ENCODE measurements at places on chromosomes 2 and 18.

DNA sequence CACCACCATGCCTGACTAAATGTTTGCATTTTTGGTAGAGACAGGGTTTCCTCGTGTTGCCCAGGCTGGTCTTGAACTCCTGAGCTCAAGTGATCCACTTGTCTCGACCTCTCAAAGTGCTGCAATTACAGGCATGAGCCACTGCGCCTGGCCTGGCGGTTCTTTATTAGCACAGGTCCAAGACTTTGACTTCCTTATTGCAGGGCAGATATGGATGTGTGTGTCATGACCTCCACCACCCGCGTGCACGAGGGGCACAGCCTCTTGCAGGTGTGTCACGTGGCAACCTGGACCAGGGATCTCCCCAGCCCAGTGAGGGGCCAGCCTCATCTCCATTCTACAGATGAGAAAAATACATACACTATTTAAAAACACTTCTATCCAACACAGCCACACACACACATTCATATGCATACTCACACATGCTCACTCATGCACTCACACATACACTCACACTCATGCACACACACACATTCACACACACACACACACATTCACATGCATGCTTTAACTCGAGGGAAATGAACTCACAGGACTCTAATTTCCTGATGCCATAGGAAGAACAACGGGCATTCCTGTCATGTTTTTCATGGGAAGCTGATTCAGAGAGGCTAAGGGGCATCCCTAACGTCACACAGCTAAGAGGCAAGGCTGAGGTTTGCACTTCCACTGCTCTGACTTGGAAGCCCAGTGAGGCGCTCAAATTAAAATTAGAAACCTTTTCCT is 38.8 kb downstream of the RRM2 start:
- no peaks in the 10 kb centered on the region for H3K27me3 ChIP-seq
- H3K4me1 ChIP-seq = peaks cover 17% of the 10 kb centered on the region
- no peak for DNase-seq
- H3K36me3 ChIP-seq = peaks cover 34% of the 10 kb centered on the region
- no peak overlapping the region for H3K27ac ChIP-seq

- peaks cover 44% of the 10 kb centered on the region for H3K27me3 ChIP-seq
- no peak overlapping the region for H3K4me3 ChIP-seq
- H3K36me3 ChIP-seq = no peaks in the 10 kb centered on the region
- no peak overlapping the region for H3K27ac ChIP-seq
- DNase-seq = no peak
These were observed 81.6 kb downstream of the CDK15 start for GRCh38 chr2:201887773-201888425.

- H3K4me1 ChIP-seq = peaks cover 37% of the 10 kb centered on the region
- H3K4me3 ChIP-seq = peak overlapping the region; percentile 69
- H3K27me3 ChIP-seq = peaks cover 17% of the 10 kb centered on the region
- no peaks in the 10 kb centered on the region for H3K36me3 ChIP-seq
- no peak for DNase-seq
These were observed 25.0 kb downstream of the CREG2 start for GRCh38 chr2:101362316-101362715.

DNA sequence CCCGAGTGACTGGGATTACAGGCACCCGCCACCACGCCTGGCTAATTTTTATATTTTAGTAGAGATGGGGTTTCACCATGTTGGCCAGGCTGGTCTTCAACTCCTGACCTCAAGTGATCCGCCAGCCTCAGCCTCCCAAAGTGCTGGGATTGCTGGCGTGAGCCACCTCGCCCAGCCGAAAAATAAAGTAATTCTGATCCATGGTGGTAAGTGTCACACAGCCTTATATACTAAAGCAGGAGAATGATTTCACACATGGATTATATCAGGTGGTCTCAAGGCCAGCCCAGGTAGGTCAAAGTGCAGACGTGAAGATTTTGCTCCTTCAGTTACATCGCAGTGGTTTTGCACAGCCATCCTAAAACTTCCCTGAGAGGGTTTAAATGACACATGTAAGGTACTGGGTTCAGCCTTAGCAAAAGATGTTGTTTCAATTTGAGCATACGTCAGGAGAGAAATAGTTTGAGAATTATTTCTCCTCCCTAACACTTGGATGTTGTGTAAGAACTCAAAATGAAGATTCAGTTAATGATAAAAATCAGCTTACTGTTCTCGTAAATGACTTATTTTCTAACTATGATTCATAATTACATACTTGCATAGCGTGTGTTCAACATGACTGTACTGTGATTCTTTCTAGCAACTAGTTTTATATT is 93.0 kb upstream of the SLC39A10 start:
- H3K27me3 ChIP-seq = no peaks in the 10 kb centered on the region
- peaks cover 2% of the 10 kb centered on the region for H3K36me3 ChIP-seq
- DNase-seq = peak; percentile 62
- peaks cover 45% of the 10 kb centered on the region for H3K4me1 ChIP-seq

DNA sequence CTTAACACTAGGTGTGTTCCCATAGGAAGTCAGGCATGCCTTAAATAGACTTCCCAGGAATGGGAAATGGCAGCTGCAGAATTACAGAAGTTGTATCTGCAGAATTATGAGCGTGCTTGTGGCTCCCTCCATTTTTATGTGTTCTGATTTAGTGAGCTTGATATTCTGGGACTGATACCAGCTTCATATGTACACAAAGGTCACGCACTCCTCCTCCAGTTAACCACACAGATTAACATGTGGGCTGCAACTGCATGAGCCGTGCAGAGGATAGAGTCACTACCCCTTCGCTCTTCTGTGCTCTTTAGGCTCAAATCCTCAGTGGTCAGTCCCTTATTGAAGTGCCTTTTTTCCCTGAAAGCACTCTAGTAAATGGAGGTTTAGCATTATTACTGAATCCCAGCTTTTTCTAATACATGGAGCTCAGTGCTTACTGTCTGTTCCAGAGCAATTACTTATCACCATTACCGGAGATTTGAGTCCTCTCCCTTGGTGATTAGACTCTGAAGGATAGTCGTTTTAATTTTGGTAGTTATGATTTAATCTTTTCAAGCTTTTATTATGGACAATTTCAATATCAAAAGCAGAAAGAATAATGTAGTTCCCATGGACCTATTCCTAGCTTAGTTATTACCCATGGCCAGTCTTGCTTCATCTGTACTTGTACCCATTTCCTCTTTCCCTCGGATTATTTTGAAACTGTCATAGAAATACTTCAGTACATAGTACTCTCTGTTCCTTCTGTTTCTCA is 238.3 kb downstream of the PRKCE start:
- H3K27ac ChIP-seq = no peak overlapping the region
- no peak for DNase-seq
- H3K27me3 ChIP-seq = no peaks in the 10 kb centered on the region
- H3K4me1 ChIP-seq = peaks cover 36% of the 10 kb centered on the region

GRCh38 chr2:22826703-22827102 is 558.3 kb upstream of the KLHL29 start:
- no peaks in the 10 kb centered on the region for H3K27me3 ChIP-seq
- H3K4me3 ChIP-seq = no peak overlapping the region
- no peak for DNase-seq
- no peaks in the 10 kb centered on the region for H3K36me3 ChIP-seq

DNA sequence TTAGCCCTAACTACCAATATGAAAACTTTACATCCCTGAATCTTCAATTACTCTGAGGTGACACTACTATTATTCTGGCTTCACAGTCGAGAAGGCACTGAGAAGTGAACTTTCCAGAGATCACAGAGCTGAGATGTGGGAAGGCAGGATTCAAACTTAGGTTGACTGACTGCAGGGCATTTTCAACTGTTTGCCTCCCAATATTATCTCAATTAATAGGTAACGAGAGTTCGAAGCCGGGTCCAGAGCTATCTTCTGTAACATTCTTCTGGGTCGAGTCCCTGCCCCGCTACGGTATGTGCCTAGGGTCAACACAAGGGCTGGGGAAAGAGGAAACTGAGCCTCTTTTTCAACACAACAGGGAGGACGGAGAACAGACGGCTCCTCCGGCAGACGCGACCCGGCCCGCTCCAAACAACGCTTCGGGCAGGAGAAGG is 740 bp downstream of the CHMP3 start:
- peak overlapping the region; percentile 96 for H3K4me3 ChIP-seq
- peak overlapping the region; percentile 97 for H3K27ac ChIP-seq
- no peaks in the 10 kb centered on the region for H3K27me3 ChIP-seq
- DNase-seq = no peak
- peaks cover 33% of the 10 kb centered on the region for H3K36me3 ChIP-seq
- peaks cover 35% of the 10 kb centered on the region for H3K4me1 ChIP-seq

- H3K27me3 ChIP-seq = no peaks in the 10 kb centered on the region
- no peak for DNase-seq
- H3K36me3 ChIP-seq = no peaks in the 10 kb centered on the region
- H3K4me1 ChIP-seq = no peaks in the 10 kb centered on the region
These were observed 24.2 kb upstream of the MTCL1 start for GRCh38 chr18:8681196-8681595.

- H3K36me3 ChIP-seq = peaks cover 4% of the 10 kb centered on the region
- DNase-seq = peak; percentile 36
- no peak overlapping the region for H3K27ac ChIP-seq
- H3K27me3 ChIP-seq = peaks cover 93% of the 10 kb centered on the region
- peaks cover 24% of the 10 kb centered on the region for H3K4me1 ChIP-seq
These were observed 4.2 kb upstream of the POU3F3 start for GRCh38 chr2:104849618-104850141.

GRCh38 chr2:42602876-42603219 is 34.4 kb downstream of the MTA3 start:
- no peak overlapping the region for H3K4me3 ChIP-seq
- no peaks in the 10 kb centered on the region for H3K36me3 ChIP-seq
- no peaks in the 10 kb centered on the region for H3K27me3 ChIP-seq
- peaks cover 4% of the 10 kb centered on the region for H3K4me1 ChIP-seq
- no peak overlapping the region for H3K27ac ChIP-seq

DNA sequence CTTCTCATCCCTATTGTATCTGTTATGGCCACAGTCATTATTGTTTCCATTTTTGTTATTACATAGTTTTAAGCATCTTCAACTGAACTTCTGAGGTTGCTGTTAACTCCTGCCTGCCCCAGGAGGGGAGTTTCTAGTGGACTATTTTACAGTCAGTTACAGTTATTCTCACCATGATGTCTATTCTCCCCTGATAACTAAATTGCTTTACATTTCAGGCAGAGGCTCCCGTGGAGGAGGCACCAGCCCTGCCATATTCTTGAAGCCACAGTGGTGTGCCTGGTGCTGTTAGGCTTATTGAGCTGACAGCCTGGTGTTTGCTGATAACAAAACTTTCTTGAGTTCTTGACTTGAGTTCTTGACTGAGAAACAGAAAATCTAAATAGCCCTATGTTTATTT is 256.4 kb downstream of the TFCP2L1 start:
- H3K4me1 ChIP-seq = no peaks in the 10 kb centered on the region
- DNase-seq = no peak
- H3K4me3 ChIP-seq = no peak overlapping the region
- peaks cover 4% of the 10 kb centered on the region for H3K27me3 ChIP-seq
